ENCODE measurements at places on chromosomes 13 and 19. TPM values are rescaled to one million over a fixed set of nuclear protein-coding genes. Genes with fewer than 3 reads are reported as not detected.

The FGF14 gene
- 0.12 TPM for total RNA-seq

The PODNL1 gene
- not detected for total RNA-seq

DNA sequence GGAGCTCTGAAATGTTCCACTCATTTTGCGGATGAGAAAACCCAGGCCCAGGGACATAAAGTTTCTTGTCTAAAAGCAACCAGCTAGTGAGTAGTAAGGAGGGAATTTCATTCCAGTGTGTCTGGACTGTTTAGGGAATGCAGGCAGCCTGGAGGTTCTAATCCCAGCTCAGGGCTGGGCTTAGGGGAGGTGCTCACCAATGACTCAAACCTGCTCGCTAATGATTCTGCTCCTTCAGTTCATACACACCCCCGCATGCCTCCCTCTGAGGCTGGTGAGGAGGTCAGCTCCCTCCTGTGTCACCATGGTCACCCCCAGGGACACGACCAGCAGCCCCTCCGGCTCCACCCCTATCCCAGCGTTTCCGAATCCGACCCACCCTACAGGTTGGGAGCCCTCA lies 34.6 kb downstream of the CYP4F2 start:
- DNase-seq = no peak

The CD177 gene
- 0.72 TPM for total RNA-seq

The ADAMTSL5 gene
- 0.65 TPM for total RNA-seq

The ZNF709 gene
- 1.8 TPM for total RNA-seq

The SMAD9 gene
- total RNA-seq = 8.0 TPM

GRCh38 chr13:80469105-80469852 lies 128.4 kb upstream of the SPRY2 start:
- DNase-seq = no peak

DNA sequence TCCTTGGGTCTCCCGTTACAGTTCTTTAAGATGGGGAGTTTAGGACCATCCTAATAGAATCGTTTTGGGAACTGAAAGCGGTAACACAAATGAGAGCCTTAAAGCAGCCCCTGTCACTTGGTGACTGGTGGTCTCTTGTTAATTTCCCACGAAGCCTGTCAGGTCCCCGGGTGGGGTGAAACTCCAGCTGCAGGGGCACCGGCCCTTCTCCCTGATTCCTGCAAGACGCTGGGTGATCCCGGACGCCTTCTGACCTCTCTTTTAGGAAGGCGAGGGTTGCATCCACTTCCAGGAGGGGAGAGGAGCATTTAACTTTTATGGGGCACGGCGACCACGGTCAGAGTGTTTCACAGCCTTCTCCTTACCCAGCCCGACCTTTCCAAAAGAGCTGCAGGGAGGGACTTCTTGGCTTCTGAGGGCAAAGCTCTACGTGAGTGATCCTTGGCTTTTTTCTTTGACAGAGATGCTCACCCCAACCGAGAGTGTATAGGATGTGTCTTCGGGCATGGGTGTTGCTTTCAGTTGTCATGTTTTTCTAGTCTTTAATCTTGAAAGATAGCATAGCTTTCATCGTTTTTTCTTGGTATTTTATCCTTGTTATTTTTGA lies 688 bp downstream of the ZNF225 start:
- DNase-seq = no peak

DNA sequence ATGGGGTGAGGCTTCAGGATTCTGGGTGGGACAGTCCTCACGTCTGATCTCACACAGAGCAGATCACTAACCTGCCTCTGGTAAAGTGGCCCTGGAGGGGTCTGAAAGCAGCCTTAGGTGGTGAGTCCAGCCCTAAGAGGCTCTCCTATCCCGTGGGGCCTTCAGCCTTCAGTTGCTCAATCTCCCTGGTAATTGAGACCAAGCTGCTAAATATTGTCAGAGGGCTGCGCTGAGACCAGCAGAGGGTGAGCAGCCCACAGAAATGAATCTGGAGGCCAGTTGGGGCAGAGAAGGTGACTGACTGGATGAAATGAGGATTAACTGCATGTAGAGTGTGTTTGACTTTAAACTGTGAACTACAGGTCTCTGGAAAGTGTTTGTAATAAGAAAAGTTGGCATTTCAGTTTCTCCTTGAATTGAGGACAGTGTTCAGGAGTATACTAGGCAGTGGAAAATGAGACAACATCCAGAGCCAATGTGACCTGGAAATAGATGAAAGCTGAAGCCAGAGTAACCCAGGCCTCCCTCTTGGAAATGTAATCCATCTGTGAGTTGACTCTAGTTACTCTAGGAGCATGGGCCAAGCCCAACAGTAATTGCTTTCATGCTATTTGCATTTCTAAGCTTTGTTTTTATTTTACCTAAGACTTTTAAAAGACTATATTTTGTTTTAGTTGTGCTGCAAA lies 14.3 kb upstream of the HSPH1 start:
- no peak for DNase-seq

The TNFSF9 gene
- 1.4 TPM for total RNA-seq

The CGB8 gene
- total RNA-seq = not detected

GRCh38 chr13:106118996-106119395 lies 416.5 kb downstream of the EFNB2 start:
- no peak for DNase-seq

DNA sequence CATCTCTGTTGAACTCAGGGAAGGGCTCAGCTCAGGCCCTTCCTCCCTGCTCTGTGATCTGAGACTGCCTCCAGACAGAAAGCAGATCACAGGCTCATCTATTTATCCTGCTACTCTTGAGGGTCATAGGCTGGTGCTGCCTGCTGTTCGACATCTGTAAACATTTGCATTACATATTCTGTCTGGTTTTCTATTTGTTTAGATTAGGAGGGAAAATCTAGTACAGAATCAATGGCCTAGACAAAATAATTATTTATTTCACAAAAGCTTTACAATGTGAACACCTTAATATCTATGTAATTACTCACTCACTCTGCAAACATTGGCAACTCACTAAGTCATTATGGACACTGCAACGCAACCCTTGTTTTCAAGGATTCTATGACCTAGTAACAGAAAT lies 43.0 kb downstream of the CEP89 start:
- DNase-seq = no peak

The LAIR1 gene
- 43.2 TPM for total RNA-seq

The CCDC122 gene
- total RNA-seq = 1.3 TPM

GRCh38 chr13:108961542-108962125 lies 332.2 kb downstream of the MYO16 start:
- no peak for DNase-seq

DNA sequence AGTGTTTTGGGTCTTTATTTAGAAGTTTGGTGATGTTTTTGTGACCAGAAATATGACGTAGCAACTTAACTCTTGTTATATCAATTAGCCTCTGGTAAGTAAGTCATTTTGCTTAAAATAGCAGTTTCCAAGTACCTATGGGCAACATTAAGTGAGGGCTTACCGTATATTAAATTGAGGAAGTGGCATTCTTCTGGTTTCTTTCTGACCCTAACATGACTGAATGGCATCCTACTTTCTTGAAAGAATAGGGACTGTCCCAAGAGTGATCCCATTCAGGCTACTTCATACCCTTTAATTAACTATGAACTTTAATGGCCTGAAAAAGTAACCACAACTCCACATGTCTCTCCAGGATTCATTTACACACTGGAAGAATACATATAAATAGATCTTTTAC lies 106.6 kb downstream of the MZT1 start:
- no peak for DNase-seq

GRCh38 chr19:18677156-18677555 lies 6.3 kb upstream of the CRTC1 start:
- no peak for DNase-seq

DNA sequence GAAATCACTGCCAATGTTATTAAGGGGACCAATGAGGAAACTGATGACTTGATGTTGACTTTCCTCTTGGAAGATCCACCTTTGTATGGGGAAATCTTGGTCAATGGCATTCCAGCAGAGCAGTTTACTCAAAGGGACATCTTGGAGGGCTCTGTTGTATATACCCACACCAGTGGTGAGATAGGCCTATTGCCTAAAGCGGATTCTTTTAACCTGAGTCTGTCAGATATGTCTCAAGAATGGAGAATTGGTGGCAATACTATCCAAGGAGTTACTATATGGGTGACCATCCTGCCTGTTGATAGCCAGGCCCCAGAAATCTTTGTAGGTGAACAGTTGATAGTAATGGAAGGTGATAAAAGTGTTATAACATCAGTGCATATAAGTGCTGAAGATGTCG lies 3.4 kb downstream of the FREM2 start:
- no peak for DNase-seq

GRCh38 chr13:85816413-85816812 lies 17.2 kb upstream of the SLITRK6 start:
- no peak for DNase-seq

The DAND5 gene
- not detected for total RNA-seq

DNA sequence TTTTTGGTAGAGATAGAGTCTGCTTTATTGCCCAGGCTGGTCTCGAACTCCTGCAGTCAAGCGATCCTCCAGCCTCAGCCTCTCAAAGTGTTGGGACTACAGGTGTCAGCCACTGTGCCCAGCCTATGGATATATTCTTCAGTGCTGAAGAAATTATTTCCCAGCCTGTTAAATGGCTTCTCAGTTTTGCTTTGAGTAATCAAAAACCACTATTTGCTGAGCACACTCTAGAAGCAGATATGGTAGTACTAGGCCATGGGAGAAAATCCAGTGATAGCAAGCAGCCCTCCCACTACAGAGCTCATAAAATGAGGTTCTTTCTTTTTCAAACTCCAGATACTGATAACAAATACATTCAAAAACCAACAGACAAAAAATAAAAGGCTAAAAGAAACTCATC lies 80.6 kb upstream of the CLDN10 start:
- DNase-seq = no peak

The FUT1 gene
- total RNA-seq = 7.1 TPM

DNA sequence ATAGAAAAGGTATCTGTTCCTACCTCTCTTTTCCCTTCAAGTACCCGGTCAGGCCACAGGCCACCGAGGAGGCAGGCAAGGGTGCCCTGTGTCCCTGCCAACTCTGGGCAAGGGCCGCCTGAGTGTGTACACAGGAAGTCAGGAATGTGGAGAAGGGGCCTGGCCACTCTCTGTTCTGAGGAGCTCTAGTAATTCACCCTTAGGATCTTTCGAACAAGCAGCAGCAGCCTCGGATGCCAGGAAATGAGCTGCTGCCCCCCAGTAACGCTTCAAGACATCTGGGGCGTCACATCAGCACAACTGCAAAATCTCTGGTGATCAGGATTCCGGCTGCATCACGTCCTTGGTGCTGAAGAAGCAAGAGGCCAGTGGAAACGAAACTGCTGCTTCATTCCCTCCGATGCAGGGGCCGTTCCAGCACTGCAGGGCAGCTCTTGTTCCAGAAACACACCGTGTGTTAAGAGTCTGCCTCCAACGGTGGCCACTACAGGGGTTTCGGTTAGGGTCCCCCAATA lies 2.0 kb downstream of the RAB20 start:
- no peak for DNase-seq

DNA sequence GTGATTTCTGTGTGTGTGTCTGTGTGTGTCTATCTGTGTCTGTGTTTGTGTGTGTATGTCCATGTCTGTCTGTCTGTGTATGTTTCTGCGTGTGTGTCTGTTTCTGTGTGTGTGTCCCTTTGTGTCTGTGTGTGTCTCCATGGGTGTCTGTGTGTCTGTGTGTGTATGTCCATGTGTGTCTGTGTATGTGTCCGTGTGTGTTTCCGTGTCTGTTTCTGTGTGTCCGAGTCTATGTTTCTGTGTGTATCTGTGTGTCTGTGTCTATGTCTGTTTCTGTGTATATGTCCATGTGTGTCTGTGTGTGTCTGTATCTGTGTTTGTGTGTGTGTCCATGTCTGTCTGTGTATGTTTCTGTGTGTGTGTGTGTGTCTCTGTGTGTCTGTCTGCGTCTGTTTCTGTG lies 276.3 kb upstream of the SOX1 start:
- no peak for DNase-seq

GRCh38 chr19:45331411-45331810 lies 8.7 kb upstream of the CKM start:
- no peak for DNase-seq

DNA sequence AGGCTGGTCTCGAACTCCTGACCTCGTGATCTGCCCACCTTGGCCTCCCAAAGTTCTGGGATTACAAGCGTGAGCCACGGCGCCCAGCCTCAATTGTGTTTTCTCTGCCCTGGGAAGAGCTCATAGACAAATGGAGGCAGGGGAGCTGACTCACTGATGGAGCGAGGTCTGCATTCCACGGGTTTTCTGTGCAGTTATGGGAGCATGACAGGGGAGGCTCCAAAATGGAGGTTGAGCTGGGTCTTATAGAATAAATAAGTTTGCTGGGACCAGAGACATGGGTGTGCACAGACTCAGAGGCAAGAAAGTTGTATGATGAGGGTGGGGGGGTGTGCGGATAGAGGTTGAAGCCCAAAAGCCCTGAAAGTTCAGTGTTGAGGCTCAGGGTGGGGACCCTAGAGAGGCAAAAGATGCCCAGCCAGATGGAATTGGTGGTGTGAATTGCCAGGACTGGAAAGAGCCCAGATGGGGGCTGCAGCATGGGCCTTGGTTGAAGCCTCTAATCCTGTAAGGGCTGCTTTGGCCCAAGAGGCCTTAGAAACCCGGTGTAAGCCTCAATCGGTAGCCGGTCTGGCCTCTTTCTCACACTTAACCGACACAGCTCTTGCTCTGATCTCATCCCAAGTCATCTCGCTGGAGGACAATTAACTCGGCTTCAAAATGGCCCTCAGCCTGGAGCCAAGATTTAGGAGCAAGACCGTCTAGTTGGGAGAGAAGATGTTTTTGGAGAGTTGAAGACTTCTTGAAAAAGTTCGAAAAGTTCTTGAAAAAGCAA lies 1.9 kb downstream of the TPM4 start:
- DNase-seq = no peak

- no peak for DNase-seq
Observed at GRCh38 chr19:31304831-31305312, 44.4 kb downstream of the TSHZ3 start.

GRCh38 chr19:16627193-16627927 lies 644 bp downstream of the MED26 start:
- no peak for DNase-seq

DNA sequence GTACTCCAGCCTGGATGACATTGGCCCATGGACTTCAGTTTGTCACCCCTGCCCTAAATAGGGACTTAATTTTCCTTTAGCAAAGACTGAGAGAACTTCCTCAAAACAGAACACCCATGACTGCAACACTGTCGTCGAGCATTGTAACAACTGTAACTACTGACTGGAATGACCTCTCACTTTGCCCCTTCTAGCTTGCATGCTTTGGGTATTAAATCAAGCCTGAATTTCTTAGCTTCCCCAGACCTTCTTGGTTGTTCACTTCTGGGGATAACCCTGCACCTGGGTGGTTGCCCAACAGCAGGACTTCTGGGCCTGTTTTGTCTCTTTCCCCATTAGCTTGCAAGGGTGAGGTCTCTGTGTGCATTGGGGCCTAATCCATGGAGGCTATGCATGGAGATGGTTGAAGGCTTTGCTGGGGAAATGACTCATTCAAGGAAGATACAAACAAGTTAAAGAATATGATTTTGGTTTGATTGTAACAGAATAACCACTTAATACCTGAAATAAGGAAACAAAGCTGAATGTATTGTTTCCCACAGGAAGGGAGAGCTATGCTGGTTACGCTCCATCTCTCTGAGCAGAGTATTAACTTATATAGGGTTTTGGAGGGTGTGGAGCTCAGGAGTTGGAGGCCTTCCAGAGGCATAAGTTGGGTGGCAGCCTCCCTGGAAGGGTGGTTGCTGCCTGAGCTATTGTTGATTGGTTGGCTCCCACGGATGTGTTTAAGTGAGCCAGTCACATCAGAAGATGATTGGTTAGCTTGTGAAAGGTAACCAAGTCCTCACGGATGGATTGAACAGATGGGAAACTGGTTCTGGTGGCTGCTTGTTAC lies 34.7 kb upstream of the UBAC2 start:
- no peak for DNase-seq

Data from omental fat pad (tissue), 4 donors.